ENCODE measurements at places on chromosomes 1 and 21.

DNA sequence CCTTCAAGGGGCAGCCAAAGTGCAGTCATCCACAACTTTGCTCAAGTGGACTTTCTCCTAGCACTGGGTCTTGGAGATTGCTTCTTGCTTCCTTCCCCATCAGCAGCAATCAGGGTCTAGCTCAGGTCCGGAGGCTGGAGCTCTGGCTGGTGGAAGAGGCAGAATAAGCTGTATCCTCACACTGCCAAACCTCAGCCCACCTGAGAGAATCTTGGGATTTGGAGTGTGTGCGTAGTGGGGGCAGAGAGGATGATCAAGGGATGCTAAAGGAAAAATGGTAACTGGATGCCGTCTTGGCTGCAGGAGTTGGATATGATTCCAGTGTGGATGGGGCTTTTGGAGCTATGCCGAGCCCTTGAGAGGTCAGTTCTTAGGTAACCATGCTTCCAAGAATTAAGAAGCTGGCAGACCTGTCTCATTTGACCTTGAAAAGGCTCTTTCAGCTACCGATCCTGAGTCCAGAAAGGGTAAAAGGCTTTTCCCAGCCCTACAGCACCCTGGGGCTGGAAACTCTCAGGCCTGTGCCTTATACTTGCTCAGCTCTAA is 4.5 kb upstream of the NFASC start:
- peak; percentile 27 for DNase-seq

GRCh38 chr1:157157501-157158190 is 19.5 kb upstream of the ETV3 start:
- DNase-seq = no peak

- no peak for DNase-seq
Measured at GRCh38 chr1:21882721-21883415, 54.2 kb downstream of the HSPG2 start.

GRCh38 chr1:6102532-6102845 is 56.8 kb downstream of the KCNAB2 start:
- DNase-seq = peak; percentile 60

GRCh38 chr1:2559509-2560298 is 3.5 kb downstream of the TNFRSF14 start:
- DNase-seq = no peak

- no peak for DNase-seq
Measured at GRCh38 chr1:24110642-24111261, 1.2 kb downstream of the MYOM3 start.

DNA sequence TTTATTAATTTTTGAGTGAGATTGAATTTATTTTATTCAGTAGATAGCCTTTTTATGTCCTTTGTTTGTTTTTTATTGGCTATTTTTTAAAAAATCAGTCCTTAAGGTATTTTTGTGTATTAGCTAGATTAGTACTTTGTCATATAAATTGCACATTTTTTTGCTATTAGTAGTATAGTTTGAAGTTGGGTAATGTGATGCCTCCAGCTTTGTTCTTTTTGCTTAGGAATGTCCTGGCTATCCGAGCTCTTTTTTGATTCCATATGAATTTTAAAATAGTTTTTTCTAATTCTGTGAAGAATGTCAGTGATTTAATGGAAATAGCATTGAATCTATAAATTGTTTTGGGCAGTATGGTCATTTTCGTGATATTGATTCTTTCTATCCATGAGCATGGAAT is 80.4 kb downstream of the MAN1A2 start:
- DNase-seq = no peak

GRCh38 chr1:229161740-229162139 is 109.2 kb upstream of the RAB4A start:
- no peak for DNase-seq

All from sigmoid colon (tissue), 7 donors.